ENCODE measurements at places on chromosomes 5 and 9.

- DNase-seq: no peak
Observed at GRCh38 chr5:107876906-107877305, 206.2 kb upstream of the EFNA5 start.

DNA sequence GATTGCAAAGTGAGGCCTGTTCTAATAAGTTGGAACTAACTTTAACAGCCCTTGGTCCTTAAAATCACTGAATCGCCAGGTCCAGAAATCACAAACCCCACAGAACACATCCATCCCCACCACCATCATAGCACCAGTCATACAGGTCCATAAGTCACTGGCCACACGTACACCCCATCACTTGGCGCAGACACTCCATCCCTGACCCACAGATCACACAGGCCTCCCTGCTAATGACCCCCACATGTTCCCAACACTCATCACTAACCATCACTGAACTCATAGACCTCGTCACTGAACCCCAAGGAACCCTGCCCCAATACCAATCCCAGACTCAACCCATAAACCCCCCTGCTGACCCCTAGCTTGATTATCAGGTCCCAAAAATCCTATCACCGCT is 41.2 kb upstream of the ZNF300 start:
- no peak for DNase-seq

GRCh38 chr9:120358877-120359276 is 221.1 kb downstream of the CDK5RAP2 start:
- no peak for DNase-seq

GRCh38 chr9:110092792-110093191 is 115.2 kb downstream of the C9orf152 start:
- no peak for DNase-seq

DNA sequence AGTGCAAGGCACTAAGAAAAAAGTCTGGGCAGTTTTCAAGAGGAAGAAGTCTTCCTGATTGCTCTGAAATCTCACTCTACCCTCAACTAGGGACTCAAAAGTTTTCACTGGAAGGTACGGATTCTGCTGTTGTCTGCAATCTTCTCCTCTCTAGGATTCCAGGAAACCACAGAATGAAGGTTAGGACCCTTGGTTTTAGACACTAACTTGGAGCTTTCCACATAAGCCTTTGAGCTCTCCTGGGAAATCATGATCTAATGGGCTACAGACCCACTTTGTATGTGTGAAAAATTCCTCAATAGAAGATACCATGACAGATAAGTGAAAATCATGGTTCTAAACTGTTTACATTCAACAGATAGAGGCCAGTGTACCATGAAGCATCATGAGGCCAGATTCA is 265.1 kb downstream of the PSAT1 start:
- DNase-seq: no peak

DNA sequence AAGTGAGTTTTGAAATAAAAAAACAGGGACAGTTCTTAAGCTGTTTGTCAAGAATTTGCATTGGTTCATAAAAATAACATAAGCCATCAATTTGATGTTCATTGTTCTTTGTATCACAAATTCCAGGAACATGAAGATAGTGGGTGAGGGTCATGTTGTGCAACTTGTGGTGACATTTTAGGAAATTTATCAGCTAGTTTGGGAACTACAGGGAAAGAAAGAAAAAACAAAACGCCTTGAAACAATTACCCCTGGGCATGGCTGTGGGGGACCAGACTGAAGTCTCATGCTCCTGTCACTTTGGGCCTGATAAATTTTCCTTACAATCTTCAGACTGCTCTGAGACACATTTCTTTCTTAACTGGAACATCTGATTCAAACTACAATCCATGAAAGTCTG is 207.1 kb upstream of the CLINT1 start:
- DNase-seq: peak; percentile 12

- peak; percentile 87 for DNase-seq
Observed at GRCh38 chr5:15550502-15551112, 50.6 kb downstream of the FBXL7 start.
